ENCODE measurements at places on chromosomes 4 and X. TPM values are rescaled to one million over a fixed set of nuclear protein-coding genes. Genes with fewer than 3 reads are reported as not detected.

Gene PNMA5
- total RNA-seq, result not detected

Gene RLIM
- 19.5 TPM for total RNA-seq

Gene CLDN24
- total RNA-seq, result not detected

Gene SERTM2
- total RNA-seq, result not detected

Gene SMARCA1
- total RNA-seq, result 32.3 TPM

Gene FDCSP
- total RNA-seq, result not detected

Gene PFKFB1
- 0.10 TPM for total RNA-seq

Gene EXOC1L
- not detected for total RNA-seq

Gene ANXA3
- total RNA-seq, result 58.8 TPM

Gene F9
- not detected for total RNA-seq

Gene UCP1
- total RNA-seq, result 0.14 TPM

Gene PJA1
- total RNA-seq, result 17.9 TPM

Gene FMR1
- total RNA-seq, result 22.9 TPM

Gene MAGEB4
- total RNA-seq, result not detected

Gene NAP1L5
- total RNA-seq, result 2.0 TPM

Gene SPOCK3
- 0.35 TPM for total RNA-seq

Gene RELL1
- total RNA-seq, result 4.9 TPM

Gene SSX3
- not detected for total RNA-seq

Gene GPRASP1
- total RNA-seq, result 0.24 TPM

Gene OTC
- not detected for total RNA-seq

Gene SUPT20HL1
- total RNA-seq, result not detected

Gene TCEAL7
- total RNA-seq, result not detected

Gene PCDH7
- total RNA-seq, result 0.17 TPM

Gene COPS4
- 23.3 TPM for total RNA-seq

Gene AFM
- not detected for total RNA-seq

Gene HTRA3
- total RNA-seq, result 20.2 TPM

Gene ADAD1
- total RNA-seq, result not detected

Gene GALNTL6
- total RNA-seq, result 0.03 TPM

Gene USP53
- 9.3 TPM for total RNA-seq

Gene HELT
- total RNA-seq, result not detected

Gene ALB
- total RNA-seq, result 0.16 TPM

Gene PPEF2
- not detected for total RNA-seq

Gene SLC49A3
- total RNA-seq, result 0.21 TPM

Gene NDNF
- total RNA-seq, result not detected

Gene POF1B
- total RNA-seq, result 2.0 TPM

Gene VCX3A
- total RNA-seq, result not detected

Gene RPL39
- total RNA-seq, result 3,464 TPM

Gene SSX2
- not detected for total RNA-seq

Gene ADAMTS3
- not detected for total RNA-seq

Gene HHIP
- total RNA-seq, result 0.76 TPM

Gene DOCK11
- 7.0 TPM for total RNA-seq

Gene BMX
- total RNA-seq, result not detected

Gene H2BW2
- total RNA-seq, result not detected

Gene CCKAR
- not detected for total RNA-seq

Gene BEX5
- total RNA-seq, result not detected

Gene SPANXC
- total RNA-seq, result not detected

Gene RBM47
- 29.2 TPM for total RNA-seq

Gene CSAG3
- total RNA-seq, result not detected

Gene DDX60
- total RNA-seq, result 1.6 TPM

Gene RASL11B
- 0.20 TPM for total RNA-seq

Gene PASD1
- not detected for total RNA-seq

Gene TASL
- total RNA-seq, result not detected

Gene CASP3
- total RNA-seq, result 21.0 TPM

Gene UGT2B28
- total RNA-seq, result not detected

Gene SPIN4
- total RNA-seq, result 4.0 TPM

Gene DCAF4L1
- 0.09 TPM for total RNA-seq

Gene RPA4
- total RNA-seq, result 0.24 TPM

Gene EREG
- total RNA-seq, result 9.5 TPM
